ENCODE measurements at places on chromosomes 1 and 21.

- peak; percentile 83 for DNase-seq
These were observed 15.6 kb downstream of the TNNT2 start for GRCh38 chr1:201361652-201362504.

GRCh38 chr1:172647987-172648386 lies 10.9 kb upstream of the FASLG start:
- DNase-seq = no peak

DNA sequence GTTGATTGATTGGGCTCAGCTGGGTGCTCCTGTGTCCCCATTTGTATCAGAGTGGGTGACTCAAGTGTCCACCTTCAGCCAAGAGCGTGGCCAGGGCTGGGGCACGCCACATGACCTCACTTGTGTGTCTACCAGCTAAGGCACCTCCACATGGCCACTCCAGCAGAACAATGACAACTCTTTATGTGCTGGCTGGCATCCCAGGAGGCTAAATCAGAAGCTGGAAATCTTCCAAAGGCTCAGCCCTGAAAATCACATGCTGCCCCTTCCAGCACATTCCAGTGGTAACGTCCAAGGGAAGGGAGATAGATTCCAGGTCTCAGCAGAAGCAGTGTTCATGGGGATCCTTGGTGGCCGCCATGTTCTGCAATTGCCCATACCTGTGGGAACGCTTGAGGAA lies 585.5 kb downstream of the AJAP1 start:
- DNase-seq = no peak

DNA sequence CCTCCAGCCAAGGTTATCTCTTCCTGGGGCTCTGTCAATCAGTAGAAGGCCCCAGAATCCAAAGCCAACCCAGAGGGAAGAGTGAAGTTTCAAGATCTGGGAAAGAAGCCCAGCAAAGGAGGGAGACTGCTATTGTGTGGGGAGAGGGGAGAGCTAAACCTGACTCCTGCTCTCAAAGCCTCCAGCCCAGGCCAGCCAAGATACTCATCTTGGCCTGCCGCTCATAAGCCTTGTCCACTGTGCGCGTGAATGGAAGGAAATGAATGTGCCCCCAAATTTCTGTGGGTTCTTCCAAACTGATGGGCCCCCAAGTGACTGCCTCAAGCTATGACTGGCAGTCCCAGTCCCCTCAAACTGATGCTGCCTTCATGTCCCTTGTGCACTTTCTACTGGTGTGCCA lies 2.0 kb downstream of the PLXNA2 start:
- DNase-seq = no peak

- DNase-seq = no peak
These were observed 880.6 kb downstream of the BRINP3 start for GRCh38 chr1:189597083-189597482.

- DNase-seq = no peak
These were observed 18.0 kb upstream of the COX20 start for GRCh38 chr1:244817415-244817894.

GRCh38 chr1:58921342-58921741 lies 137.5 kb upstream of the JUN start:
- no peak for DNase-seq

DNA sequence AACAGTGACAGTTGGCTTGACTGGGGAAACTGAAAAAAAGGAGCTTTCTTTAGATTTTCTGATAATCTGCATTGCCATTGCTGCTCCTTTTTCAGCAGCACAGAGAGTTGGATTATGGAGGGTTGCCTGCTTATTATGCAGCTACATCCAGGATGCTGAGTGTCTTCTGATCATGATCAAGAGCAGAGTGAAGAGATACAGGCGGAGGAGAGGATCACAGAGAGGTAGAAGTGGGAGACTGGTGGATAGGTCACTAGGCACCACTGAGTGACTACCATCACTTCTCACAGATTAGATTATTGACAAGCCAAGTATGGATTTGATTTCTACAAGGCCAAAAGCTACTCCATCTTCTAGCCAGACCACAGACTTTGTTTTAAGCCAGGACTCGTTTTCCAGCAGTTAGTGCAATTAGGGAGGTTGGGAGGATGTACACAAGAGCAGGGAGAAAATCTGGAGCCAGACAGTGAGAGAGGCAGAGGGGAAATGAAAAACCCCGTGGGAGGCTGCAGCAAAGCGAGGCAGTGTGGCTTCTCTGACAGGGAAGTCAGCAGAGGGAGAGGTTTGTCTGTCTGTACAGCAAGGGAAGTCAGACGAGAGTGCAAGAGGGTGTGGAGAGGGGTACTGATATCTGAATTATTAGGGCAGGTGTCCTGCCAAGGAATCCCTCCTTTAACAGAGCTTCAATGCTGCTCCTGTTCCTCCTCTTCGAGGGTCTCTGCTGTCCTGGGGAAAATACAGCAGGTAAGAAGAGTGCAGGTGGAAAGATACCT lies at the start of gene CD1E:
Gene CD1E (plus strand): TSS at position 592 of the 773 bp plus-strand sequence. CDS start 95 bp downstream, at position 687.
- no peak for DNase-seq

- no peak for DNase-seq
These were observed 74.1 kb upstream of the JUN start for GRCh38 chr1:58857680-58858673.

GRCh38 chr1:167293057-167293456 lies 72.4 kb downstream of the POU2F1 start:
- no peak for DNase-seq

- no peak for DNase-seq
These were observed 390.9 kb upstream of the ADGRL2 start for GRCh38 chr1:81409780-81410274.

- no peak for DNase-seq
These were observed 931.1 kb downstream of the PLA2G4A start for GRCh38 chr1:187759825-187760333.

DNA sequence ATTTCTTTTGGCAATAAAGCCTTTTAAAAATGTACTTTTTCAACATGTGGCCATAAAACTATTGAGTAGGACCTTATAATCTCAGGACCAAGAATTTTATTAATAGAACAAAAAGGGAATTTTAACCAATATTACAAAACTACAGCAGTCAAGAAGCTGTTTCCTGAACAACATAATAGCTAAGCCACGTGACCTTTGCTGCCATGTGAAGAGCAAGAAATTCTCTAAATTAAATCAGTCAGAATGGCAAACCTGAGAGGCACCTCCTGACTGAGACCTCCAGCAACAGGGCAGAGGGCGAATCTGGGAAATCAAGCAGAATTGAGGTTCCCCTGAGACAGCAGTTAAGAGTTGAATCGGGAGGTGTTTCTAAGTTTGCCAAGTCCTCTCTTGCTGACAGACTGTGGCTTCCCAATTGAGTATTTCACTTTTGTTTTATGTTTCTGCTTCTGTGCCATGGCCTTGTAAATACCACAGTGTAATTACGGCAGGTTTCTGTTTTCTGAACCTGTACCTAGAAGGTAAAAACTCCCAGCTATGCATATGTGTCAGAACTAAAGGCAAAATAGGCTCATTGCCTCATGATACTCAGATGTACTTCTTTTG lies 358.4 kb downstream of the NTNG1 start:
- DNase-seq = no peak

GRCh38 chr1:160621633-160622413 lies 25.0 kb downstream of the SLAMF1 start:
- no peak for DNase-seq

DNA sequence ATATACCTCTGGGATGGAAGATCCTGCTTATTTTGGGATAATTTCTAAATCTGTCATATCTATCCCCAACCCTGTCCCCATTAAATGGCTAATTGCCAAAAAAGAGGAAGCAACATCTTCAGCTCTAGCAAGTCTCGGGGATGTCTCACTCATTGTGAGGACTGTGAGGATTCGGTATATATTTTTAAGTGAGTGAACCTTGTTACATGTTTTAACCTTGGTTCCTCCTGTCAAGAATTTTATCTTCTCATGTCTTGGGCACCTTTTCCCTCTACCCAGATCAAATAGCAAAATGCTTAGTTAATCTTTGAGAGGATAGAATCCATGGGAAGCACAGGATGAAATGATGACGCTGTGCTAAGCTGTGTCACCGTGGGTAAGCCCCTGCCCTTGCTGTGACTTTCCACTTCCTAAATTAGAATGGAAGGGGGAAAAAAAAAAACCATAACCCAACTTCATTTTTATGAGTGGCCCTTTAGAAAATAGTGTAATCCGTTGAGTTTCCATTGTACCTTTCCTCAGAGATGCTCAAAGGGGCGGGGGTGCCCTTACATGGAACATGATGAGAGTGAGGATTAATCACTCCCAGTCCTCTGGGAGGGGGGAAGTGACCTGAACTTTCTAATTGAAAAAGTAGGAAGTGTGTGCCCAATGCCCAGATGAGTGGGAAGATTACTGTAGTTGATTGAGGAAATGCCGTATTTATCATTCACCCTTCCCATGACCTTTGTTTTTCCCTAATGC lies 7.6 kb downstream of the ATP1A1 start:
- DNase-seq = no peak

DNA sequence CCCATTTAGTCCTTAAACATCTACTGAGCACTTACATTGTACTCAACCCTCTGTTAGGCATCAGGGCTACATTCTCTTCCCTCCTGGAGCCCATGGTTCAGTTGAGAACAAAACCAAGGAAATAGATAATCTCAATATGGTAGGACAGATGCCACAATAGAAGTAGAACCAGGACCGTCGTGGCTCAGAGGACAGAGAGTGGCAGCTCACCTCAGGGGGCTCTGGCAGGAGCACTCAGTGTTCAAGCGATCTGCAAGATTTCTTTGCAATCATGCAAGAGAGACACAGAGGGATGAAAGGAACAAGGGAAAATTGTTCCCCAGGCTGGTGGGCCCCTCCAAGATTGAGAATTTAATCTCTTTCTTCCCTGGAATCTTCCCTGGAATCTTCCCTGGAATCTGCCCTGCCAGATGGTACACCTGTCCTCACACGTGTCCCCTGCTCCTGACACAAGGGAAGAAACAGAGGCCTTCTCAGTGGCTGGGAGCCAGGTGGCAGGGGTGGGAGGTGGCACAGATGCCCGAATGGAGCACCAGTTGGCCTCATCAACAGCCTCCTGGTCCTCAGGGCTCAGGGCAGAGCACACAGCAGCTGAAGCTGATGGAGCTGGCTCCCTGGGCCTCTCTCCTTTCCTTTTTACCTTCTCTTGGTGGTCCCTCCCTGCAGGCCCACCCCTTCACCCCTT lies 135.4 kb downstream of the PLXNA2 start:
- DNase-seq = no peak

GRCh38 chr1:67818725-67819301 lies 14.5 kb downstream of the GNG12 start:
- DNase-seq = no peak

DNA sequence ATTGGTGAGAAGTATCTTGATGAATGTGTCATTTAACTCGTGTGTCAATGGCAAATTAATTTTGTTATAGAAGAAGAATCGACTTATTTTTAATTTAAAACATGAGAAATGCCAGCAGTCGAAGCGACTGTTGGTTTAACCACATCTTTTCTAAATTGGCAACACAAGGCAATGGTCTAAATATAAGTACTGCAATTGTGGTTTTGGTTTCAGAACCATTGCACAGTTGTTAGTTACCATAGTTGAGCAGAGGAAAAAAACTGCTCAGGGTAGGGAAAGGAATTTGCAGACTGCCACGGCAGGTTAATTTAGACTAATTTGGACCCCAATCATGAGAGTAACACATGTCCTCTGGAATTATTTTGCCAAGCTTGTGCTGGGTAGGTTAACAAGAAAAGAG lies 185.6 kb upstream of the RUNX1 start:
- DNase-seq = no peak

GRCh38 chr1:151035167-151035566 lies 1.2 kb upstream of the BNIPL start:
- DNase-seq = no peak

DNA sequence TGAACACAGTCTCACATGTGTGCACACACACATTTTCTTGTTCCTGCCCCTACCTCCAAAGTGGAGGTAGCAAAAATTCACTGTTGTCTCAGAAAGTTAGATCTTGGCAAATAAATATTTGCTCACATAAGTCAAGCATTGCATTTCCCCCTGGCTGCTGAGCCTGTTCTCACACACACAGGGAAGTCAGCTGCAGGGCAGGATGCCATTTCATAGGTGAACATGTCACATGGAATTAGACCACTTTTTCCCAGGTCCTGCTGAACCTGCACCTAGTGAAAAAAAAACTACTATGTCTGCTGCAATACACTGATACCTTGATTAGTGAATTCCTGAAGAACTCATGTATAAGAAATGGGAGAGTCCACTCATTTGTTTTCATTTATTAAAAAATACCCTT lies 5.3 kb upstream of the CD55 start:
- DNase-seq = no peak

DNA sequence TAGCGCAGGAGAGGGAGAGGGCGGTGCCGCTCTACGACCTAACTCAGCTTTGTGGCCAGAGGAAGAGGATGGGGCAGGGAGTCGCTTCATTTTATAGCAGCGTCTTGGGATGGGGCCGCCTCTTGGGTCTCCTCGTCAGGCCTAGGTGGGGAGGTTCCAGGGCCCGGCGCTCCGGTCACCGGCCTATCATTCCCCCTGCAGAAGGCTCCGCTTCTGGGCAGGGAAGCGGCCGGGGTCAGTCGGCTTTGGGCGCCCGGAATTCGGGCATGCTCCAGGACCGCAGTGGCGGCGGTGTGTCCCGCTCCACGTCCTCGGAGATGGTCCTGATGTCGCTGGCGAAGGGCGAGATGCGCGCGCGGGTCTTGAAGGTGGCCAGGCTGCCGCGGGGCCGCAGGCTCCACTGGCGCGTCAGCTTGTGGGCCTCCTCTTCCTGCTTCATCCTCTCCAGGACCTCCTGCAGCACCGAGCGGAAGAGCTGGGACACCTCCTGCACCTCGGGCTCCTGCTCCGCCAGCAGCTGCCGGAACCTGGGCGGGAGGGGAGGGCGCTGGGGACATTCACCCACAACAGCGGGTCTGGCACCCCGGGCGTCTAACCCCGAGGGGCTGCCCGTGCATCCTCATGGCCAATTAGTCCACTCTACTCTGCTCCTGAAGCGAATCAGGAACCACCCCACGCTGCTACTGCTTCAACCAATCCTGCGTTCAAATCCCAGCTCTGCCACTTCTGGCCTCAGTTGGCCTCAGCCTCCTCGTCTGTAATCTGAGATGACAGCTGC lies 13.0 kb downstream of the RD3 start:
- DNase-seq = no peak

DNA sequence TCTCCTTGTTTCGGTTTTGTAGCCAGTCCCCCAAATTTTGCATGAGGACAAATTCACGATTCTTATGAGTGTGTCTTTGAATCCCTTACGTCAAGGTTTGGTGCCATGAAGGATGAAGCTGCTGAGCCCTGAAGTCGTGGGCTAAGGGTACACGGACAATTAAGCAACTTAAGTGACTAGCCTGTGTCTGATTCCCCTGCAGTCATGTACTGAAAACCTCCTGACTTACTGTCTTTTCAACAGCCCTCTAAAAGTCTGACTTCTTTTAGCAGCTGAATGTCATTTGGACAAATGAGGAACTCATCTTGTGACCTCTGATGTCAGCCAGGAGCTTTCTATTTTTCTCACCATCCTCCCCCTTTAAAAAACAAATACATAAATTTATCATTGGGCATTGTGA lies 27.1 kb upstream of the C1orf105 start:
- no peak for DNase-seq

DNA sequence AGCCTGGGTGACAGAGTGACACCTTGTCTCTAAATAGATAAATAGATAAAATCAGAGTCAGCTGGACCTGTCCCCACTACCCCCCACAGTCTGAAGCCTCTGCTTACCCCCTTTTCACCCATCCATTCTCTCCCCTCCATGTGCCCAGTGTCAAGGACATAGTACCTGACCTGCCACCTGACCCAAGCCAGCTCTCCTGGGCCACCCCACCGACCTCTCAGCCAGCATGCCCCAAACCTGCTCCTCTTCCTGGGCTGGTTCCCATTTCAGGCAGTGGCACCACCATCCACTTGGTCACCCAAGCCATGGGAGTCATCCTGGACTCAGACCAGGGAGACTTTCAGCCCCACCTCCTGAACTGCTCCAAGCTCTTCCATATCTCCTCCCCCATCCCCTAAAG lies 28.2 kb downstream of the CITED4 start:
- DNase-seq = no peak

GRCh38 chr1:52970149-52970548 lies 43.1 kb downstream of the SCP2 start:
- DNase-seq = no peak
